ENCODE measurements at places on chromosomes 16 and 17.
A peak's percentile ranks its signal among the peaks of the same experiment; 100 is the strongest.

GRCh38 chr16:35686595-35686994, 2227.2 kb downstream of the TP53TG3F start:
- no peak for DNase-seq

- DNase-seq = no peak
Measured at GRCh38 chr17:78394209-78394608, 15.8 kb downstream of the PGS1 start.

GRCh38 chr16:79168321-79168720, 432.2 kb downstream of the MAF start:
- no peak for DNase-seq

DNA sequence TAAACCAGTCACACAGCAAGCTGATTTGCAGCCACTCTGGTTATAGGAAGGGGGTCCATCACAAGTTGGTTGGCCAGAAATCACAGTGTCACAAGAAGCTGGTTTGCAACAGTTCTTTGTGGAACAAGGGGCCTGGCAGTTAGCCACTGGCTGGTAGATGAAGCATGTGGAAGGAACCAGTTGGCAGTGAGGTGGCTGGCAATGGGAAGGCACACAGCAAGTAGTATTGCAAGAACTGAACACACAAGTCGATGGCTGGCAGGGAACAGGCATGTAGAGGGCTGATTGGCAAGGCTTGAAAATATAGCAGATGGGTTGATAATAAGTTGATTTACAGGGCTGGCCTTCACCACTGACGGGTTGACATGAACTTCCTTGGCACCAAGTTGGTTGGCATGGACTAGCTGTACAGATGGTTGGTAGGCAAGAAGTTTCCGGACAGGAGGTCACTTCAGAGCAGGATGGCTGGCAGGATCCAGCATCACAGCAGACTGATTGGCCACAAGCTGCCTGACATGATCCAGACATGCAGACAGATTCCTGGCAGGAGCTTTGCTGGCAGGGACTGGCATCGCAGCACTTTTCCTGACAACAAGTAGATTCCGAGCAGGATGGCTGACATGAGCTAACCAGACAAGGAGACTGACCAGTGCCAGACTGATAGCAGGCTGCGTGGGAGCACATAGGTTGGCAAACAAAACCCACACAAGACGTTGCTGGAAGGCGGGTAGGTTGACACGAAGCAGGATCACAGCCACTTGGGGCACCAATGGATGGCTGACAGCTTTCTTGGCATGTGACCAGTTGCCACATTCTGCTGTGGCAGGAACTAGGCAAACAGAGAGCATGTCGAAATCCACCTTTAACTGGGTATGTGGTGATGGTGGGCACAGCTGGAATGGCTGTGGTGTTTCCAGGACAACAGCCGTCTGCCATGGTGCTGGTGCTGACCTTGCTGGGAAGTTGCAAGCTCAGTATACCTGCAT, at the start of gene KRTAP29-1:
TSS of gene KRTAP29-1 (minus strand) at position 936 of the 986 bp plus-strand sequence. CDS start at position 936, 0 bp downstream.
- no peak for DNase-seq

- no peak for DNase-seq
Measured at GRCh38 chr16:23920899-23921298, 85.1 kb downstream of the PRKCB start.

- no peak for DNase-seq
Measured at GRCh38 chr16:86700046-86700945, 121.9 kb downstream of the FOXL1 start.

- DNase-seq = no peak
Measured at GRCh38 chr16:17729820-17730219, 259.1 kb upstream of the XYLT1 start.

DNA sequence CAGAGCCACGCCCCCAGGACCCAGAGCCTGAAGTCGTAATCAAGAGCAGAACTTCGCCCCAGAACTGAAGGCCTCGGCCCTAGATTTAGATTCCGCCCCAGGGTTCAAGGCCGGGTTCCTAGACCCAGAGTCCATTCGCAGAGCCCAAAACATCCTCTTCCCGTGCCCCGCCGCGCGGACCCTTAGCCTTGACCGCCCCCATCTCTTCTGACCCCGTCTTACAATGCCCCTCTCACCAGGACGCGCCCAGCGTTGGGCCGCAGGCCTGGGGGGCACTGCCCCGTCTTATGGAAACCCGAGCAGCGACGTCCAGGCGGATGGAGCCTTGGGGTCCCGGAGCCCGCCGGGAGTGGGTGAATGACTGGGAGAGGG, 5.0 kb downstream of the CD19 start:
- no peak for DNase-seq

DNA sequence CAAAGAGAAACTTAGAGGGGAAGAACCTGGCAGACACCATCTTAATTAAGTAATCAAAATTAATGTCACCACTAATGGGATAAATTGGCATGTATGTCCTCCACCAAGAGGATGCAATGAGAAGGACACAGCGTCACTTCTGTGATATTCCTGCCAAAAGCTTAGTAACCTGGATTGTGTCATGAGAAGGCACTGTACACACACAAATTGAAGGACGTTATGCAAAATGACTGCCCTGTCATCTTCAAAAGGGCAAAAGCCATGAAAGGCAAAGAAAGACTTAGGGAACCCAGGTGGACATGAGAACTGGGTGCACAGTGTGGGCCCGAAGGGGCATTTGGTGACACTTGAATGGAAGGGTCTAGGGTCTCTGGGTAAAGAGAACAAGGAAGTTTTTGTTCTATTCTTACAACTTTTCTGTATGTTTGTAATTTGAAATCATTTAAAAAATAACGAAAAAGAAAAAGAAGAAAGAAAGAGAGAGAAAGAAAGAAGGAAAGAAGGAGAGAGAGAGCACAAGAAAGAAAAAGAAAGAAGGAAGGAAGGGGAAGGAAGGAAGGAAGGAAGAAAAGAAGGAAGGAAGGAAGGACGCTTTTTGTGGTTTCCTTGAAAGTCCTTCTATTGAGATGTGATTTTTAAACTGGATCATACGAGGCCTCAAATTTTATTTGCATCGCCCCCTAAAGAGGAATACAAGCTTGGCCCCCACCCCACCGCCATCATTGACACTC, 4.0 kb upstream of the APOH start:
- DNase-seq = no peak

- no peak for DNase-seq
Measured at GRCh38 chr17:43106552-43106951, 18.6 kb downstream of the BRCA1 start.

DNA sequence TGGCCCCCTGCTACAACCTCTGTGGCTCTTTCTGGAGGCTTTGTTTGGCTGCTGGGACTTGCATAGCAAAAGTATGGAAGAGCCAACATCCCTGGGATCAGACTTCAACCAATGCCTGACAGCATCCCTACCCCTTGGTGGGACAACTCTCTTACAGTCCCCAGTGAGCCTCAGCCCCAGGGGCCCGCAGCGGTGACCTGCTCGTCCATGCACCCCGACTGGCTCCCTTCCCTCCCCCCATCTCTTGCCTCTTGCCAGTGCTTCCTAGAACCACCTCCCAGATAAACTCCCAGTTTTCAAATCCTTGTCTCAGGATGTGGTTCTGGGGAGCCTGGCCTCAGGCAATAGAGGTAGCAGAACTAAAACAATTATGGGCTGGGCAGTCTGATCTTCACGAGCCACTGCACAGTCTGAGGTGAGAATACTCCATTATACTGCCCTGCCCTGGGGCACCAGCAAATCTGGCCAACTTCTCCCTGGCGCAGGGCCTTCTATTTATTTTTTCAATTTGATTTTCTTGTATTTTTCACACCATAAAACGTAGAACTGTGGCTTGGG, 86.6 kb upstream of the BRD7 start:
- DNase-seq = no peak

DNA sequence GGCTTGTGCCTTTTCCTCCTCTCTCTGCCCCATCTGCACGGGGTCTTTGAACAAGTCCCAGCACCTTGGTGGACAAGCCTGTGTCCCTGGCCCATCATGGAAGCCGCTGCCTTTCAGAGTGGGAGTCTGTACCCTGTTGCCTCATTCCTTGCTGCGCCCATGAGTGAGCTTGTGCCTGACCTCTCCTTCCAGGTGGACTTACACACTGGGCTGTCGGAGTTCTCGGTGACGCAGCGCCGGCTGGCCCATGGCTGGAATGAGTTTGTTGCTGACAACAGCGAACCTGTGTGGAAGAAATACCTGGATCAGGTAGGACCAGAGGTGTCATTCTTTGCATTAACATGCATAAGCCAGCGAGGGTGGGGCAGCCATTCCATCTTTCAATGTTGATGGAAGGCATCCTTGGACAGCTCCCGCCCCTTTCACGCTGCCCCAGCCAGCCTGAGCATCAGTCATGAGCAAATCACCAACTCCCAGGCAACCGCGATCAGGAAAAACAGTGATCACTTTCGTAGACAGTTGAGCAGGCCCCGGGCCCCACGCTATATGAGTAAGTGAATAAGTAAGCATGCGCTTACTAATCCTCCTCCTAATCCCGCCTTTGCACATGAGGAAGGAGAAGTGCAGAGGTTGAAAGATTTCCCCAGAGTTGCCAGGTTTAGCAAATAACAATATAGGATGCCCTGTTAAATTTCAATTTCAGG, 36.8 kb downstream of the ATP2C2 start:
- no peak for DNase-seq

- DNase-seq = peak; percentile 5
Measured at GRCh38 chr16:55257966-55258613, 65.9 kb upstream of the IRX6 start.

DNA sequence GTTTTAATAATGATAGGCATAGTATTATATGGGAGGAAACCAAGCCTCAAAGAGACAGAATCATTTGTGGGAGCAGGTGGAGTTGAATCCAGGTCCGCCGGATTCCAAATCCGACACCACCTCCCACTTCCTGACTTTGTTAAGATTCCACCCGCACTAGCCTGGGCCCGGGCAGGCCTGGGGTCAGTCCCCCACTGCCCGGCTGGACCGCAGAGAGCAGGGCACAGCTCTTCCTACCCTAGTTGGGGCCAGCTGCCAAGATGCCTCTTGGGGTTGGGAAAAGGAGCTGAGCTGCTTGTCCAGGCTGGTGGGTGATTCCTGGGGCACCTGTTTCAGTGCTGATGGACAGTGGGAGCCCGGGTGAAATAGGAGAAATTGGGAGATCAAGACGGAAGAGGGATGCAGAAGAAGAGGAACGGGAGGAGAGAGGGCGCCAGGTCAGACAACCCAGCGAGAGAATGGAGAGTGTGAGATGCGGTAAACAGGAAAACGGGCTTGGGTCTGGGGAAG, 53.9 kb downstream of the OR1D5 start:
- no peak for DNase-seq

GRCh38 chr16:55364811-55365210, 40.8 kb downstream of the IRX6 start:
- no peak for DNase-seq

DNA sequence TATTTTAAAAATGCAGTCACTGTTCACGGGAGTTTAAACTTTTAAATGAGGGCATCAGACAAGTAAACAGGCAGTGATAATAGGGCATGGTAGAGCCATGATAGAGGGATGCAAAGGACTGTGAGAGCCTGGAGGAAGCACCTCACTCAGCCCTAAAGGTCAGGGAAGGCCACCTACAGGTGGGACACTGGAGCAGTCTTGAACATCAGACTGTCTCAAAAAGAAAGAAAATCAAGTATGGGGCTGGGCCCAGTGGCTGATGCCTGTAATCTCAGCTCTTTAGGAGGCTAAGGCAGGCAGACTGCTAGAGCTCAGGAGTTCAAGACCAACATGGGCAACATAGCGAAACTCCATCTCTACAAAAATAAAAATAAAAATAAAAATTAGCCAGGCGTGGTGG, 31.0 kb upstream of the DHRS7B start:
- no peak for DNase-seq

GRCh38 chr17:28317966-28318758, 838 bp upstream of the TMEM97 start:
- DNase-seq = no peak

- DNase-seq = no peak
Measured at GRCh38 chr17:81033535-81034167, 1.3 kb upstream of the BAIAP2 start.

DNA sequence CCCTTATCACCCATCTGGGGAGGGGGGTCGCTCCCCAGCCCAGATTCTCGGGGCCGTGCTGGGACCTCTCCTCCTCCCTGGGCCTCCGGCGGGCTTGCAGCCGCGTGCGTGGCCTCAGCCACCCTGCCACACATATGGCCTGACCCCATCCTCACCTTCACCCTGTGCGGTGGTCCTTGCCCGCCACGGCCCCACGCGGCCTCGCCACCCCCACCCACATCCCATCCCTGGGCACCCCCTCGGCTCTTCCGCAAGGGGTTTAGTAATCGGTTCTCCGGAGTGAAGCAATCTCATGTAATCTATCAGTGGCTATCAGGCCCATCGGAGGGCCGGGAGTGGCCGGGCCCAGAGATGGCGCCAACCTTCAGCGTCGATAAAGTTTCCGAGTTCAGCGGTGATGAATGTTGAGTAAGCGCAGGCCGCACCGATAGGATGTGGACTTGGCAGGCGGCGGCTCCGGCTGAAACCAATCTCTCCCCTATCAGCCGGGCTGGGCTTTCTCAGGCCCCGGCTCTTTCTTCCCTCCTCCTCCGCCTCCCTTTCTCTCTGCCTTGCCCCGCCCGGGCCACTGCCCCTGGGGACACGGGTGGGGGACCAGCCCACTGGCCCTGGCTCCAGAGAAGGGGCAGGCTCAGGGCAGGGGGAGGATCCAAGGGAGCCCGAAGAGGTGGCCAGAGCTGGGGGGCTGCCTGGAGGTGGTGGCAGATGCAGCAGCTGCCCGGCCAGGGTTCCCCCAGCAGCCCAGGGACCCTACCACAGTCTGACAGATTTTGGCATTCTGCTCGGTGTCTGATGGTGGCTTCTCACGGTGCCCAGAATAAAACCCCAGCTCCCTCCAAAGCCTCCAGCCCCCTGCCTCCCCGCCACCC, 20.8 kb downstream of the ZFPM1 start:
- DNase-seq = no peak

GRCh38 chr17:6651919-6652452, 424 bp downstream of the C17orf100 start:
- DNase-seq = peak; percentile 31

GRCh38 chr16:19291475-19291874, 5.9 kb downstream of the CLEC19A start:
- DNase-seq = no peak

DNA sequence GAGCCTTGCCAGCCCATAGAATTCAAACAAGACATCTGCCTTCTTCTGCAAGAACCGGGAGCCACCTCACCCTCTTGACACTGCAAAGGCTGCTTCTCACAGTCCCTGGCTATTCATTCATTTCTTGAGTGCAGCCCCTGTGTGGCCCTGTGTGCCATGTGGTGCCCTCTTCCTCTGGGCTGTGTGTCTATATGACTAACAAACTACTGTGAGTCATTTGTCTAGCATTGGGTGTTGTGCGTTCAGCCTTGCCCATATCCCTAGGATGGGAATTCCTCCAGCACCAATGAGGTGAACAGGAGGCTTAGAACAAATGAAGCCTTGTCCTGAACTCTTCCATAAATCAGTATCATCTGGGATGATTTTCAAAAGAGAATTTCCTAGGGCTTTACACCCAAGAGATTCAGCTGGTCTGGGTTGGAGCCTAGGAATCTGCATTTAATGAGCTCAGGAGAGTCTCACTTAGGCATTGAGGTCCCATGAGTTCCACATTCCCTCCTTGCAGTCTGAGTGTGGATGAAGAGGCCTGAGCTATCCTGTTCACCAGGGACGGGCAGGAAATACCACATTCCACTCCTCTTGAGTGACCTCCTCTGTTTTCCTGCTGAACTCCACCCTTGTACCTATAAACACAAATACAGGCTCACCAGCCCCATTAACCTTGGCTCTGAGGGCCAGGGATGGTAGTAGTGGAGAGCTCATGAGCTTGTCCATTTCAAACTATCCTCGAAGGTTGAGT, 308.7 kb upstream of the N4BP1 start:
- no peak for DNase-seq

GRCh38 chr16:67433131-67433719, 2.3 kb downstream of the HSD11B2 start:
- no peak for DNase-seq

GRCh38 chr17:35191001-35191695, 3.0 kb downstream of the SLC35G3 start:
- DNase-seq = no peak

- DNase-seq = no peak
Measured at GRCh38 chr16:31484491-31485171, 1.7 kb downstream of the SLC5A2 start.
